ENCODE measurements at places on chromosomes 13 and 19.

DNA sequence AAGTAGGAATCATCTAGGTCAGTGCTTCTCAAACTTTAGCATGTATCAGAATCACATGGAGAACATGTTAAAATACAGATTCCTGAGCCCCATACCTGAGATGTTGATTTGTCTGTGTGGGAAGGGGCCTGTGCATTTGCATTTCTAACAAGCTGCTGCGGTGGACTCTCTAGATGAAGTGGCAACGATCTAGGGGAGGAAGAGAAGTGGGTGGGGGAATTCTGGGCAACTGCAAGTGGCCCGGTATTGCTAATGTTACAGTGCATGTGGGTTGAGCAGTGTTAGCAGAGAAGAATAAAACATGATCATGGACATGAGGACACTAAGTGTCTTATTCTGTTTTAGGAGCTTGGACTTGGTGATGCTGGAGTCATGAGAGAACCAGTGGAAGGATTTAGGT, 329.0 kb downstream of the OLFM4 start:
- DNase-seq: no peak

DNA sequence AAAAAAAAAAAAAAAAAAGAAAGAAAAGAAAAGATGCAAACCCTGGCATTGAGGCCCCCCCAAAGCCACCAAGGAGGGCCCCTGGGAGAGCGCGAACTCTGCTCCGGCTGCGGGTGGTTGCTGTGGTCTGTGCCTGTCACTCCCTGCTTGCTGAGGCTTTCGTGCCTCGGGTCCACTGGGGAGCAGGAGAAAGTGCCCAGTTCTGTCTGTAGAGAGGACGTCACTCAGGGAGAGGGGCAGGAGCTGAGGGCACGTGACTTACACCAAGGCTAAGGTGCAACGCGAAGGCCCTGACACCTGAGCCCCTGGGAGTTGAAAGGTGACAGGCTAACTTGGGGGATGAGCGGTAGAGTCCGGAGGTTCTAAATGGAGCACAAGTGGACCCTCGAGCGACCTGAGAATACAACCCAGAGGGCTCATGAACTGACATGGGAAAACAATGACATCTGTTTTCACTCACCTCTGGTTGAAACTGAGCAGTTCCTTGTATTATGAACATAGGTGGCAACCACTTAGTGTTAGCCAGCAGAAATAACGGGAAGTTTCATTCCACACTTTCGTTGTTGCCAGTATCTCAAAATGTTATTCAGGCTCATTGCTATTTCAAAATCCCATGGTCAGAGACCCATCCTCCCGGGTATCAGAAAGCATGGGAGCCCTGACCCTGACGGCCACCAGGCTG, 69.2 kb upstream of the TM9SF2 start:
- DNase-seq: no peak

DNA sequence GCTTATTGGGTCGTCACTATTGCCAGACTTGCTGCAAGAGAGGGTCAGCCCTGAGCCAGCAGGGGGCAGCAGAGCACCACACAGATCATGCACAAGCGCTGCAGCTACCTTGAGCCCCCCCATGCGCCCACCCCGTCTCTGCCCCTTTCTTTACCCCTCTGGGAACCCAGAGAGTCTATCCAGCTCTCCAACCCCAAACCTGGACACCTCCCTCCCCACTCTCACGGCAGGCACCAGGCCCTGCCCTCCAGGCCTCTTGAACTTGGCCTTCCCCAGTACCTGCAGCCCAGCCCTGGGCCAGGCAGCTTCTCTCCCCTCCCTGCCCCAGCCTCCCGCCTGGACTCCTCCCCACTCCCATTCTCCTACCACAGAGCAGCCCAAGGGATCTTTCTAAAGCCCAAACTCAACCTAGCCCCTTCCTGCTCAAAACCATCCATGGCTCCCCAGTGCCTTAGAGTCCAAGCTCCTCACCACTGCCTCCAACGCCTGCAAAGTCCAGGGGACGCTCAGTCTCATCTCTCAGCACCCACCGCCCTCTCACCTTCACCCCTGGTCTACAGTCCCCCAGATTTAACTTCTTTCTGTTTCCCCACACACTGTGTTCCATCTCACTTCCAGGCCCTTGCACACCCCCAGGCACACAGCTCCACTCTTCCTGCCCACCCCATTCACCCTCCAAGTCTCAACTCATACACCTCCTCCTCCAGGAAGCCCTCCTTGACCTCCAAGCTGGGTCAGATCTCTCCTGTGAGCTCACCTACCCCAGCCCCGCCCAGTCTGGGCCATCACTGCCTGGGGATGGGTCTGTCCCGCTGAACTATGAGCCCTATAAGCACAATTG, 9.4 kb upstream of the CEACAM16 start:
- peak; percentile 27 for DNase-seq

DNA sequence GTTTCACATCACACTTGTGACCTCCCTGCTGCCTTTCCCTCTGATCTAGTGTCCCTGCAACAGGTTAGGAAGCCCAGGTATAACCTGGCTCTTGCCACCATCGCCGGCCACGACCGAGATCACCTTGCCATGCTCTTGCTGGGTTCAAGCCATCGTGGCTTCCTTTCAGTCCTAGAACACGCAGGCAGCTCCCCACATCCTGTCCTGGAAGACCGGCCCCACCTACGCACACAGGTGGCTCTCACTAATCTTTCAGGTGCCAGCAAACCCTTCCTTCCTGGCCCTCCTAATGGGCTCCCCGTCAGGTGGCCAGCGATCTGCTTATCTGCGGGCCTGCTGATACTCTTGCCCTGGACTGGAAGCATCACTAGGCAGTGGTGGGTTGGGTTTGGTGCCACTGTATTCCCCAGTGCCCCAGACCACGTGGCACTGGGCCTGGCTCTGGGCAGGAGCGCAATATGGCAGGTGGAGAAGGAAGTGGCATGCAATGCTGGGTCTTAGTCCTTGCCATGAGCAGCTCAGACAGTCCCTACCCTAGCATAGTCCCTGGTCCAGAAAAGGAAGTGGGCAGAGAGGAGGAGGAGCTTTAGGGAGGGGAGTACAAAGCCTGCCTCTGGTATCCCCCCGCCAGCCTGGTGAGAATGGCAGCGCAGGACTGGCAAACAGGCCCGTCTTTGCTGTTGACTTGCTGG, 11.8 kb downstream of the PPP1R37 start:
- DNase-seq: no peak

GRCh38 chr19:42410371-42410770, 16.8 kb downstream of the LIPE start:
- DNase-seq: no peak

DNA sequence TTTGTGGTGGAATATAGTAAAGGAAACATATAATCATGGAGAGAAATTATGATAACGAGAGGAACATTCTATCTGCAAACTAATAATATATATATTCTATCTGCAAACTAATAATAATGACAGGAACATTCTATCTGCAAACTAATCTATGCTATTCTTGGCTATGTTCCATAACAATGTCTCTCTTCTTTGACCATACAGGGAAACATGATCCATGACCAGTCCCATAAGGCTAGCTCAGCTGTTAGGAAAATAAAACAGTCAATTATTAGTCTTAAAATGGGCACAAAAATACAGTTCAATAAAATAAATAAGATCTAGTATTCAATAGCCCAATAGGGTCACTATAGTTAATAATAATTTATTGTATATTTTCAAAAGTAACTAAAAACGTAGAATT, 707.8 kb upstream of the PCDH20 start:
- no peak for DNase-seq
